ENCODE measurements at places on chromosomes 7 and 10.

DNA sequence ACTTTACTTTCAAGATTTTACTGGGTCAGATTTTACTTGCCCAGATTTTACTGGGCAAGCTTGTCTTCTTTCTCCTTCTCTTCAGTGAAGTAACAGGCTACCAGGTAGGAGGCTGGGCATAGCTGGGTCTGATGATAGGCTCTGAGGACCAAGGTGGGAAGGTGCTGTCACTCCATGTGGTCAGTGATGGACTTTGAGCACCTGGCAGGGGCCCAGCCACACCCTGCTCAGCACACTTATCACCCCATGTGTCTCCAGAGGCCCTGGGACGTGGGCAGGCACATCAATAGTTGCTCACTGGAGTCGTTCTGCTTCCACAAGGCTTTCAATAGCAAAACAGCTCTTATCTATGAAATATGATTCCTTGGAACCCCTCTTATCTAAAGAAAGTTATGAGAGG lies 70.5 kb upstream of the GPR26 start:
- DNase-seq = no peak

- DNase-seq = no peak
These were observed 13.1 kb downstream of the RBP3 start for GRCh38 chr10:47361293-47361692.

- no peak for DNase-seq
These were observed 124.4 kb downstream of the TACC2 start for GRCh38 chr10:122113161-122113944.

GRCh38 chr7:12127455-12127854 lies 83.6 kb upstream of the TMEM106B start:
- DNase-seq = no peak

GRCh38 chr7:365593-365992 lies 75.6 kb downstream of the FOXL3 start:
- DNase-seq = no peak

DNA sequence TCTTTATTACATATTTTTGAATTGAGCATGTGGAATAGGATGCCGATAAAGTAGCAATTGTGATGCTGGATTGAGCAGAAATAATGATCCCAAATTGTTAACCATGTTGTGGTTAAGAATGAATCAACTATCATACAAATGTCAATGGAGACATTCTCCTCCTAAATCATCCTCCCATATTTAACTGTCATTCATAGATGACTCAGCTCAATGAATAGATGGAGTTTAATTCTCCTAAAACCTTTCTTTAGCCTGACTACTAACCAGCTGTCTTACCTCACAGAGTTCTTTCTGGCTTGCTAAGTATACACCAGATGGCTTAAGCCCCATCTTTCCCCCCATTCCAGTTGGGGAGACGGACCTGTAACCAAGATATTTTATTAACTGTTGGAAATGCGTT lies 23.4 kb upstream of the NPS start:
- DNase-seq = no peak

DNA sequence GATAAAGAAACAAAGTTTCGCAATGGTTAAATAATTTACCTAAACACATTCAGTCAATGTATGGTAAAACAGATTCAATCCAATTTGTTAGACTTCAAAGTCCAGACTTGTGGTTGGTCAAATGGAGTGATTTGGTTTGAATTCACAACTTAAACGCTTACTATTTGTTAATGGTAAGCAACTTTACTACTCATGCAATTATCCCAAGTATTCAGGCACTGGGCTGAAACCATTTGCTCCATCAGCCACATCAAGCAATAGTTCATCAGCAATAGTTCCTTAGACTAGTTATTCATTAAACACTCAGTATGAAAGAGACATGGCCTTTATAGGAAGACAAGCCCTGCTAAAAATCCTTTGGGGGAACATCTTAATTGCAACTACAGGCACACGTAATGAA lies 253.0 kb downstream of the AGMO start:
- DNase-seq = no peak
